ENCODE measurements at places on chromosomes 12 and 14.
A peak's percentile ranks its signal among the peaks of the same experiment; 100 is the strongest.

GRCh38 chr12:52645120-52645761, 6.8 kb downstream of the KRT2 start:
- no peak for DNase-seq

DNA sequence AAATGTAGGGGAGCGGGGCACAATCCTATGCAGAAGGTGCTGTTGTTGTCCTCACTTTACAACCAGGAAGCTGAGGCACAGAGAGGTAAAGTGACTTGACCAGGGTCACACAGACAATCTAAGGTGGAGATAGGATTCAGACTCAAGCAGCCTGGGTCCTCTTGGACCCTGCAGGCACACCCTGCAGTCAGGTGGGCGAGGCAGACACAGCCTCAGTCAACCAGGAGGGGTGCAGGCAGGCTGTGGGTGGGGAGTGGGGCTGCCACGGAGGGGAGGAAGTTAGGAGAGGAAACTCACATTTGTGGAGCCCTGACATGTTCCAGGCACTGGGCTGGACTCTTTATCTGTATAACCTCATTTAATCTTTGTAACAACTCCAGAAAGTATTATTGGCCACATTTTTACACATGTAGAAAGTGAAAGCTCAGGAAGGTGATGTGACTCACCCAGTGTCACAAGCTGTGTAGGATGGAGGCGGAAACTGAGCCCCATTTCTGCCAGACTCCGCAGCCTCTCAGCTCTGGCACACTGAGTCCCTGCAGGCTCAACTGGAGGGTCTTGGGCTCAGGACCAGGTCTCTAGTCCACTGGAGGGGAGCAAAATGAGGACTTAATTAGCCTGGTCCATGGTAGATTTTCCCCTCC, 24.9 kb upstream of the CHGA start:
- no peak for DNase-seq

DNA sequence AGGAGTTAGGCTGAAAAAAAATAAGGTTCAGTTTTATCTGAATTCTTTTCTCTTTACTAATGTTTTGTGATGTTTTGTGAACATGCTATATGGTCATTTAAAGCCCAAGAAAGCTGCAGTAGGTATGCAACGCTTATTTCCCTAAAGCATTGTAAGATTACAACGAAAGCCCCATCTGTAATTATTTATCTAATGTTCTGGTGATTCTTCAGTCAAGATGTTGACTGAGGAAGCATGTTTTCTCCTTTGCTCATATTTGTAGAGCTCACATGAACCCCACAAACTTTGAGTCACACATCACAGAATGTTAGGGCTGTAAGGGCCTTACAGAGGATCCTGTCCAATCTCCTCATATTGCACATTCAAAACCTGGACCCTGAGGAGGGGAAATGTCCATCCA, 3.2 kb upstream of the TUBA1C start:
- no peak for DNase-seq

DNA sequence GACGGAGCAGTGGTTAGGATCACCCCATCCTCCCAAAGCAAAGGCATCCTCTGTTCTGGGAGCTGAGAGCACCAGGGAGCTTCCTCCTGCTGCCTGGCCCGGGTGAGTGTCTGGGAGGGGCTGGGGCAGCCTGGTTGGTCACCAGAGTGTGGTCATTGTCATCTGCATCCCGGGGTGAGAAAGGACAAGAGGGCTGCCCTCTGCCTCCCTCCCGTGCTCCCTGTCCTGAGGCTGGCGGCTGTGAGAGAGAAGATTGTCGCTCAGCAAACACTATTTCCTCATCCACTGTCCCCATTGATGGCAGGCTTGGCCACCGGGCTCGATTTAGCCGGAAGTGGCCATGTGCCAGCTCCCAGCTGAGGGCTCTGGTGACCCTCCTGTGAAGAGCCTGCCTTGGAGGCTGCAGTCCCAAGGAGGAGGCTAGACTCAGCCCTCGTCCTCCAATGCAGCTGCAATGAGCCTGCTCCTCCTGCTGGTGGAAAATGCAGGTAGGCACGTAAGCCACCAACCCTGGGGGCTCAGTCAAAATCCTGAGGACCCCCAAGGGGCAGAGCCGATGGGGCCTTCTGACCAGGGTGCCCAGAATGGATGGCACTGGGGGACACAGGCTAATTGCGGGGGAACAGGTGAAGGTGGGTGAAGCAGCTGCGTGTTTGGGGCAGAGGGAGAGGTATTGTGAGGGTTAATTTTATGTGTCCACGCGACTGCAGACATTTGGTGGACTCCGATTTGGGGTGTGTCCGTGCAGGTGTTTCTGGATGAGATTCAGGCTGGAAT, 155.7 kb downstream of the KIF26A start:
- DNase-seq = no peak

GRCh38 chr14:34340025-34340625, 121.9 kb downstream of the SPTSSA start:
- no peak for DNase-seq

- DNase-seq = no peak
These were observed 92.7 kb downstream of the TTLL5 start for GRCh38 chr14:75753696-75754095.

DNA sequence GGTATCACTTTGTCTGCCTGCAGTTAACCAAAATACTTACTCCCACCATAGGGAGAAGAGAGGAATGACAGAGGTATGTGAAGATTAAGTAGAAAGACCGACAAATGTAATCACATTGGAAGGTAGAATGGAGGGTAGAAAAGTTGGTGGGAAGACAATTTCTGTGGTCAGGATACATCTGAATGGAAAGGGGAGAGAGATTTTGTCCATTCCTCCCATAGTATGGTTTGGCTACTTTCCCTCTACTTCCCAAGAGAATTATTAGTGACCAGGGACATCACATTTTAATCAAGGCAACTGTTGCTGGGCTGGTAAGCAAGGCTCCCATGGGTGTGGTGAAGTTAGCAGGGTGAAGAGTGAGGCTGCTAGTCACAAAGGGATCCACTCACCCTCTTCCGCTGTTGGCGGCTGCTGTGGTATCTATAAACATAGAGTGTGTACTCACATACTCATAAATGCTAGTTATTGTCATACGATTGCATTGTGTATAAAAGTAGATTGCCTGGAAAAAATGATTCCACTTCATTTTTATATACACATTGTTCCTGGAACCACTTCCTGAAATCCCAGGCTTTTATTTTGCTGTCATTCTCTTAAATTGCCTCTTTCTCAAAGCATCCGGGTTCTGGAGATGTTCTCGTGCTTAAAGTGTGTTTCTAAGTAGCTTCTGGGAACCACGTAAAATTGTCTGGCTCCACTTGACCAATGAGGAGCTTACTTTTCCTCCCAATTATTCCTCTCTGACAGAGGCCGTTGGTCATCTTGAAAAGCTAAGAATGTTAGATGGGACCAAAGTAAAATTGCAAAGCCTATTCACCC, 413.1 kb downstream of the ZFP36L1 start:
- DNase-seq = no peak

GRCh38 chr12:56079723-56080555, at the start of gene ERBB3:
Gene ERBB3 (plus strand): TSS chr12:56080165. CDS start chr12:56080301, 136 bp downstream.
- DNase-seq = peak; percentile 24

GRCh38 chr14:105602243-105602750, 75.9 kb downstream of the TMEM121 start:
- DNase-seq = no peak

Data from NCI-H446 treated with DMSO at 0.1 percent for 48 hours (cell line).